ENCODE measurements at places on chromosomes 13 and 19.
A peak's percentile ranks its signal among the peaks of the same experiment; 100 is the strongest.

DNA sequence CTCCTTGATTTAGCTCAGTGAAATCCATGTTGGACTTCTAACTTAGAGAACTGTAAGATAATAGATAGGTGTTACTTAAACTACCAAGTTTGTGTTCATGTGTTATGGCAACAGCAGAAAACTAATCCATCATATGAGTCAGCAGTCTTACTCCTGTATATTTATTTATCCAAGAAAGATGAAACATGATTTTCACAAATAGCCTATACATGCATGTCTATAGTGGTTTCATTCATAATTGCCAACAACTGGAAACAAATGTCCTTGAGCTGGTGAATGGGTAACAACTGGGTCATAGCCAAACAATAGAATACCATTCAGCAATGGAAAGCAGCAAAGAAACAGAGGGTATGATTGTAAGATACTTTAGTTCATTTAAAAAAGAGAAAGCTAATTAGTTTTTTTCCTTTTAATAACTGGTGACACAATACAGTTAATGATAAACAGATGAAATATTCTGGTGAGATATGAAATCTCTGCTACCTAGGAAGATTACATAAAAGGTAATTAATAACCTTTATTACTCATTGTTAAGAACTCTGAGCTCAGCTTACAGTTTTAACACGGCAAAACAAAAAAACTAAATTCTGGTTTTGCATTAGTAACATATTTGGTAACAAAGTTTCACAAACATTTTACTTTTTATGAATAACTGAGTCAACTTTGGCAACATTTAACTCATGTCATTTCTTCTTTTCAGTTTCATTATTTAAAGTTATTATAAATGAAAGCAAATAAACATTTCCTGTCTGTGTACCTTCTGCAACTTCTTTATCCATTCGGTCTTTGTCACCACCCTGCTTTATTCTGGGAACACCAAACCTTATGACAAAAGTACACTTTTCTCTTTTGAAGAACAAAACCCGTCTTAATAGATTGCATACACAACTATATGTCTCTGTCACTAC lies 181.3 kb downstream of the LIG4 start:
- DNase-seq = no peak

GRCh38 chr13:30322428-30322827 lies 15.1 kb upstream of the KATNAL1 start:
- DNase-seq = no peak

- DNase-seq = no peak
These were observed 1.8 kb upstream of the FBN3 start for GRCh38 chr19:8150998-8151766.

GRCh38 chr19:51258165-51259160 lies 7.6 kb downstream of the SIGLECL1 start:
- no peak for DNase-seq

DNA sequence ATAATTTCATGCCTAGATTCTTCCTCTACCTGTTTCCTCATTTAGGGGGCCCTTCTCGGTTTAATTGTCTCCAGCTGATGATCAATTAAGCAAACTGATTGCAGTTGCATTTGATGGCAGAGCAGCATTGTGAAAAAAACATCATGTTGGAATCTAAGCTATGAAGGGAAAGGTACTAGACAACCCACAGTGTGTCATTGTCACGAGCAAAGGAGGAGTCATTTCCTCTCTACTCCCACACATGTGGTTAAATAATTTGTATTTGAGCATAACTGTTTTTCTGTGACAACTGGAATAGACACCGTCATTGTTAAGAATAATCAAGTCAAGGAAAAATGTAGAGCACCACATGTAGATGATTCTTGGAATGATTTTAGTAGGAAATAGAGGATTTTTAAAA lies 240.3 kb downstream of the DCT start:
- peak; percentile 28 for DNase-seq

DNA sequence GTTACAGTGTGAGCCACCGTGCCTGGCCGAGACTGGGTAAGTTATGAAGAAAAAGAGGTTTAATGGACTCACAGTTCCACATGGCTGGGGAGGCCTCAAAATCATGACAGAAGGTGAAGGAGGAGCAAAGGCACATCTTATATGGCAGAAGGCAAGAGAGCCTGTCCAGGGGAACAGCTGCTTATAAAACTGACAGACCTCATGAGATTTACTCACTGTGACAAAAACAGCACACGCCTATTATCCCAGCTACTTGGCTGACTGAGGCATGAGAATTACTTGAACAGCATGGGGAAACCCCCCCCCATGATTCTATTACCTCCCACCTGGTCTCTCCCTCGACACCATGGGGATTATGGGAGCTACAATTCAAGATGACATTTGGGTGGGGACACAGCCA lies 23.4 kb upstream of the ZNF561 start:
- no peak for DNase-seq

GRCh38 chr13:105087945-105088344 lies 1447.5 kb downstream of the EFNB2 start:
- no peak for DNase-seq
